ENCODE measurements at places on chromosomes 4 and X. TPM values are rescaled to one million over a fixed set of nuclear protein-coding genes. Genes with fewer than 3 reads are reported as not detected.

- no peaks in the 10 kb centered on the region for H3K36me3 ChIP-seq
- H3K4me3 ChIP-seq, result no peak overlapping the region
- H3K27me3 ChIP-seq, result no peaks in the 10 kb centered on the region
- H3K4me1 ChIP-seq, result no peaks in the 10 kb centered on the region
- DNase-seq, result no peak
These were observed 288.7 kb upstream of the CTSO start for GRCh38 chr4:156242390-156242789.

- DNase-seq, result no peak
- H3K27ac ChIP-seq, result no peak overlapping the region
- peaks cover under 1% of the 10 kb centered on the region for H3K27me3 ChIP-seq
- H3K4me3 ChIP-seq, result no peak overlapping the region
- H3K4me1 ChIP-seq, result no peaks in the 10 kb centered on the region
These were observed 90.9 kb downstream of the SH3RF1 start for GRCh38 chr4:169179609-169180521.

DNA sequence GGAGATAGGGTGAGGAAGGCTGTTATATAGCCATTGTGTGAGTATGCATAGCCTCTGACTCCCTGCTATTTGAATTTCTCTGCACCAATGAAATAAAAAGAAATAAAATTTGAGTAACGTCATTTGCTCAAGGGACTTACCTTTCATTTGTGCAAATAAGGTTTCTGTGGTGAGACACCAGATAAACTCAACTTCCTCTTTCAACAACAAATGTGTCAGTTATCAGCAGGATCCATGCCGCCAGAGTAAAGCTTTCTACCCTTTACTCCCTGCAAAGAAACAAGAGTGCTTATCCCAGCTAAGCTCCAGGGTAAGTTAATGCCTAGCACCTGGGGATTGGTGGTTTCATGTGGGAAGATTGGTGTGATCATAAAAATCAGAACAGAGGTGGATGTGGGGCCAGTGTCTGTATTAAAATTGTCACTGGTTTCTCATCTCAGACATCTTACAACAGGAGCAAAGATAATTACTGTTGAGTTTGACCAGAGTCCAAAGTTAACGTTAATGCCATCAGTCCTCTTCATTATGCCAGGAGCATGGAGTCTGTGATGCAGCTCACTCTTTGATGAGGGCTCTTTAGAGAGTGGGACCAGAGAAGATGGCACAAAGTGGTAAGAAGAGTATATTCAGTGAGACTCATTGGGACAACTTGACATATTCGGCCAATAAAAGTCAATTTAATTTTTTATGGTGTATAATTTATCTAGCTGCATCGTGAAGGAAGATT is at the start of gene P2RY10:
Gene P2RY10, plus strand, starts transcription at position 206 of the 727 bp plus-strand sequence. CDS start 15,130 bp downstream, outside the sequence.
- peak within 1 kb of the TSS; percentile 88 for H3K4me3 ChIP-seq
- no peaks in the 10 kb centered on the region for H3K27me3 ChIP-seq
- H3K4me1 ChIP-seq, result peaks cover 55% of the 10 kb centered on the region
- H3K27ac ChIP-seq, result peak within 1 kb of the TSS; percentile 98
- H3K36me3 ChIP-seq, result peaks cover 15% of the 10 kb centered on the region

ZNF157 gene
- total RNA-seq, result 0.60 TPM

GRCh38 chr4:83209419-83209818 is 75.2 kb downstream of the COQ2 start:
- peaks cover 39% of the 10 kb centered on the region for H3K4me1 ChIP-seq
- H3K27me3 ChIP-seq, result peaks cover 6% of the 10 kb centered on the region
- no peak for DNase-seq
- no peak overlapping the region for H3K27ac ChIP-seq

- no peak overlapping the region for H3K4me3 ChIP-seq
- H3K27me3 ChIP-seq, result no peaks in the 10 kb centered on the region
- peaks cover 10% of the 10 kb centered on the region for H3K36me3 ChIP-seq
- no peak for DNase-seq
- no peak overlapping the region for H3K27ac ChIP-seq
These were observed 51.0 kb downstream of the DHX15 start for GRCh38 chr4:24533364-24533763.

DNA sequence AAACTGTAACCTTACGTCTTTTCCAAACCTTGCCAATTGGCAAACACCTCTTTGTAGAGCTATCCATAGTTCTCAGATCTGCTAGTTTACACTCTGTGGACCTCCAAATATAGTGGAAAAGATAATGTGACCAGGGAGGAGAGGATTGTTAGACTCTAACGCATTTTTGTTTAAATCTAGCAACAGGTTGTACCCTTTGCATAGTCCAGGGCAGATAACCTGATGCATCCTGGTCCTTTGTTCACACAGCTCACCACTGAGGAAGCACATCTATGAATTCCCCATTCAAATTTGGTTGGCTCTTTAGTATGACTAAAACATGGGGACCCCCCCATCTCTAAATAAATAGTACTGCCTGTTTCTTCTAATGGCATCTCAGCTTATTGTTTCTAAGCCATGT is 55.9 kb downstream of the PAGE2 start:
- H3K27ac ChIP-seq, result no peak overlapping the region
- H3K4me3 ChIP-seq, result no peak overlapping the region
- no peak for DNase-seq
- H3K4me1 ChIP-seq, result no peaks in the 10 kb centered on the region

DNA sequence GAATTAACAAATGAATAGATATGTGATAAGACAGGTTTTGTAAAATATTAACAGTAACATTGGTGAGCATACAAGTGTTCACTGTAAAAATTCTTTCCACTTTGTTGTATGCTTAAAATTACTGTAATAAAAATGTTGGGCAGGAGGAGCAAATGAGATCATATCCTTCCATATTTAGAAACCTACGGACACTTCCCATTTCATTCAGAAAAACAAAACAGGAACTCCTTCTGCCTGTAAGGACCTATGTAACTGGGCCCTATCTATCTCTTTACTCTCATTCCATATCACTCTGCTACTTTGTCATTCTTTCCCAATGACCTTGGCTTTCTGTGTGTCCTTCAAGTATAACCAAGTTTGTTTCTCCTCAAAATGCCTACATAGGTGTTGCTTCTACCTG is 53.7 kb upstream of the SLC39A8 start:
- no peak for DNase-seq
- H3K27ac ChIP-seq, result no peak overlapping the region
- no peaks in the 10 kb centered on the region for H3K4me1 ChIP-seq
- no peaks in the 10 kb centered on the region for H3K27me3 ChIP-seq
- no peak overlapping the region for H3K4me3 ChIP-seq

DNA sequence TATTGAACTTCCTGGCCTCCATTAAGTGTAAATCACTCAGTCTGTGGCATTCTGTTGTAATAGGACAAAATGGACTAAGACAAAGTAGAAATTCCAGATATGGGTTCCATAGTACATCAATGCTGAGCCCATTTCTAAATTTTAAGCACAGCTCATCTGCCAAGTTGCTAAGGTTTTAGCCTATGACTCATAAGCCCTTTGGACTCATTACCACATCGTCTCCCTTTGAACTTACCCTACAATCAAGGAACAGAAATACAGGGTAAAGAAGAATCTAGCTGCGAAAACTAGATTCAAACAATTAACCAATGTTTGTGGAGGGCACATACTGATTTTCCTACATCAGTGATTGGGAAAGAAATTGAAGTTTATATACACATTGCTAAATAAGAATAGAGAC is 31.8 kb downstream of the NAA11 start:
- H3K4me1 ChIP-seq, result no peaks in the 10 kb centered on the region
- no peak for DNase-seq
- no peaks in the 10 kb centered on the region for H3K36me3 ChIP-seq

SPANXC gene
- not detected for total RNA-seq

- H3K4me3 ChIP-seq, result no peak overlapping the region
- no peak for DNase-seq
- H3K27ac ChIP-seq, result no peak overlapping the region
- peaks cover 1% of the 10 kb centered on the region for H3K36me3 ChIP-seq
- no peaks in the 10 kb centered on the region for H3K4me1 ChIP-seq
These were observed 628.4 kb downstream of the FAM133A start for GRCh38 chrX:94302446-94302845.

KLHL15 gene
- total RNA-seq, result 17.9 TPM
